Right renal cortex interstitium (tissue), 3 donors: ENCODE measurements at places on chromosomes 6 and 20.

DNA sequence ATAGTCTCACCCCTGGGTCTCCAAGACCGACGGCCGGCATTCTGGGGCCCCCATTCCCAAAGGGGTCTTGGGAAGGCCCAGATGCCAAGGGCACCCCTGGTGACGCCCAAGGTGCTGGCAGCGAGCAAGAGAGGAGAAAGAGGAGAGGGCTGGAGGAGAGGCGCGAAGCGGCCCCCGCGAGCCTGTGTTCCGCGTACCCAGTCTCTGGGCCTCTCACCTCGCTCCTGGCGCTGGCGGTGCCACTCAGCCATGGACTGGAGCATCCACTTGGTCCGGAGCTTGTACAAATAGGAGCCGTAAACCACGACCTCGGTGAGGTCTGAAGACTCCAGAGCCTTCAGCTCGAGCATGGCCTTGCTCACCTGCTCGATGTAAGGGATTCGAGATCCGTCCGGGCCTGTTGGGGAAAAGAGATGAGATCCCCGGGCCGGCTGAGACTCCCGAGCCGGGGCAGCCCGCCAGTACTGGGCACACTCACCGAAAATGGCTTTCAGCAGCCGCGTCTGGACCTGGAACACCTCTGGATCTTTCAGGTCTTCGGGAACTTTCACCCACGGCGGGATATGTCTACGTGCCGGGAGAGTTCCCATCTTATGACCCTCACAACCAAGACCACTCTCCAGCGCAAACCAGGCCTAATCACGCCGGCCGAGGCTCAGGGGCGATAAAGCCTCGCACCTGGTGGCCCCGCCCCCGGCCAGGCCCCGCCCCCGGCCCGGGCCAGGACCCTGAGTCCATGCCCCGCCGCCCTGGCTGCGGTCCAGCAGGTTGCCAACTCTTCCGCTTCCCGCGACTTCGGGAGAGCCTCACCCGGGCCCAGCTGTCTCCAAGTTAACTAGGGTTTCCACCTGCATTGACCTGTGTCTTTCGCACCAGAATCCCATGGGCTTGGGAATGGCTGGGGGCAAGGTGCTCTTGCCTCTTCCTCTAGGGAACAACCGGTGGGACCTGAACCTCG, at the start of gene DPPA5:
DPPA5 (minus strand) TSS at position 641 of the 958 bp plus-strand sequence; CDS start at position 590, 51 bp downstream.
- no peak for DNase-seq

- no peak for DNase-seq
Observed at GRCh38 chr6:57147955-57148858, 23.9 kb upstream of the BAG2 start.

DNA sequence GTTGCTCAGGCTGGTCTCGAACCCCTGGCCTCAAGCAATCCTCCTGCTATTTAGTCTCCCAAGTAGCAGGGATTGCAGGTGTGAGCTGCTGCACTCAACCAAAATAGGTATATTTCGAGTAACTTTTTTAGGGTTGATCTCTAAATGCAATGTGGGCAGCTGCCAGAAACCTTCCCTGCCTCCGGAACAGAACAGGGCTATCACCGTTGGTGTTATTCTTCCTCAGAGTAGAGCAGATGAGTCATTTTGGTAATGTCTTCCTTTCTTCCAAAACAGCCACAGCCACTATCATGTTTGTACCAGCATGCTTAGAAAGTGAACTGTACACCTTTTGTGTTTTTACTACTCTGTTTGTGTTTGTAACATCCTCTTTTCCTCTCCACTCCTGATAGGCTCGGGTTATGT, 44.1 kb downstream of the SNX9 start:
- DNase-seq: no peak

- no peak for DNase-seq
Observed at GRCh38 chr6:119314885-119315272, 34.7 kb downstream of the MAN1A1 start.

DNA sequence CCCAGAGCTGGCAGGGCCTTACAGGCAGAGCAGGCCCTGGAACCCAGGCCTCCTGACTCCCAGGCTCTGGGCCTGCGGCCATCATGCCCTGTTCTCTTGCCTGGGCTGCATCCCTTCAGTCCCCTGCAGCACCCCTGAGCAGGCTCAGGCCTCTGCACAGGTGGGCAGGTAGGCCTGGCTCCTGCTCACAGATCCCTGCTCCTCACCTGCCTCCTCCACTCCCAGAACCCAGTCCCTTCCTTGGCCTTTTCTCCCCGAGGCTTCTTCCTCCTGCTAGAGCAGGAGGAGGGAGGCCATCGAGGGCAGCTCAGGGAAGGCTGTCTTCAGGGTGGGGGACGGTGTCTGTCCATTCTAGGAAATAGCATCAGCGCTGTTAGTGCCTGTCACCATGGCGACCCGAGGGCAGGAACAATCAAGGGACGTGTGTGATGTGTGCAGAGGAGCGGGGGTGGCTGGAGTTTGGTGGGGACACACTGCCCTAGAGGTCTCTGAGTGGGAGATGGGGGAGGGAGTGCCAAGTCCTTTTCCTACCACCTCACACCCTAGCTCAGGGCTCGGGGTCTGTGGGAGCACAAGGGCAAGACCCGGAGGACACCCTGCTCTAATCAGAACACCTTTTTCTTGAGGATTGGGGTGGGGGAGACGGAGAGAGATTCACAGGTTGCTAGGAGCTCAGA, 26.6 kb downstream of the GLP1R start:
- DNase-seq: no peak

- DNase-seq: no peak
Observed at GRCh38 chr6:161918628-161919205, 644.9 kb upstream of the AGPAT4 start.
